ENCODE measurements at places on chromosomes 3 and 15.

- no peak for DNase-seq
These were observed 74.0 kb downstream of the SRGAP3 start for GRCh38 chr3:9175421-9175820.

GRCh38 chr3:70919661-70920060 is 607.2 kb upstream of the MDFIC2 start:
- no peak for DNase-seq

DNA sequence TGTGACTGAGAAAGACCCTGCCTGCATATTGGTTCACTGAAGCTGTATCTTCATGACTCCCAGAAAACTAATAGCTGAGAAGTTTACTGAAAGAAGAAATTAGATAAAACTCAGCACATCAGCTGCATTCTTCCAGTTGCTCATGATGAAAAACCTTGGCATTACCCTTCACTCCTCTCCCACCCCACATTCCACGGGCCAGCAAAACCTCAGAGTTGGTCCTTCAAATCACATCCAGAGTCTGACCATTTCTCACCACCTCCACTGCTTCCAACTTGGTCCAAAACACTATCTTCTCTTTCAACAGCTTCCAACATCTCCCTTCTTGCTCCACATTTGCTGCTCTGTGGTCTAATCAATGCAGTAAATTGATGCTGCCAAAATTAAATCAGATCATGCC is 97.1 kb downstream of the CD47 start:
- DNase-seq = no peak

DNA sequence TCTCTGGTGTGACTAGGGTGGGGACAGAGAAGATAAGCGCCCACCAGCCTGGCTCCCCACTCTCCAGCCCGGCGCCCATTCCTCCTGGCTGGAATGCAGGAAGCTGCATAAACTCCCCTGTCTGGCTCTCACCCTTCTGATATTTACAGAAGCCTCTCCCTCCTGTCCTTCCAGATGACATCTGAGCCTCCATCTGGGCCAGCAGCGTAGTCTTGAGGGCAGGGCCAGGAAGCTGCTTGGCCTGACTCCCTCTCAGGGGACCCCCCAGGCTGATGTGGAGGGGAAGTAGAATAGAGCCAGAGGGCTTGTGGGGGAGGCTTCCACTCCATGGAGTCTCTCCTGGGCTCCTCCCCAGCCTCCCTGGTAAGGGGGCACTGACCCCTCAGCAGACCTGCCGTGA is 49.9 kb downstream of the LINGO1 start:
- no peak for DNase-seq

GRCh38 chr3:188053036-188053340 is 101.0 kb upstream of the LPP start:
- no peak for DNase-seq
